ENCODE measurements at places on chromosomes 7 and 10. TPM values are rescaled to one million over a fixed set of nuclear protein-coding genes. Genes with fewer than 3 reads are reported as not detected.

GRCh38 chr7:148905093-148905666 is 21.1 kb upstream of the EZH2 start:
- peaks cover 3% of the 10 kb centered on the region for H3K36me3 ChIP-seq
- DNase-seq, result no peak
- no peak overlapping the region for H3K4me3 ChIP-seq
- H3K4me1 ChIP-seq, result peaks cover under 1% of the 10 kb centered on the region
- no peaks in the 10 kb centered on the region for H3K27me3 ChIP-seq

GRCh38 chr10:6621536-6621935 is 41.5 kb upstream of the PRKCQ start:
- H3K4me3 ChIP-seq, result no peak overlapping the region
- no peaks in the 10 kb centered on the region for H3K27me3 ChIP-seq
- peaks cover 47% of the 10 kb centered on the region for H3K36me3 ChIP-seq
- H3K4me1 ChIP-seq, result peaks cover 22% of the 10 kb centered on the region

DNA sequence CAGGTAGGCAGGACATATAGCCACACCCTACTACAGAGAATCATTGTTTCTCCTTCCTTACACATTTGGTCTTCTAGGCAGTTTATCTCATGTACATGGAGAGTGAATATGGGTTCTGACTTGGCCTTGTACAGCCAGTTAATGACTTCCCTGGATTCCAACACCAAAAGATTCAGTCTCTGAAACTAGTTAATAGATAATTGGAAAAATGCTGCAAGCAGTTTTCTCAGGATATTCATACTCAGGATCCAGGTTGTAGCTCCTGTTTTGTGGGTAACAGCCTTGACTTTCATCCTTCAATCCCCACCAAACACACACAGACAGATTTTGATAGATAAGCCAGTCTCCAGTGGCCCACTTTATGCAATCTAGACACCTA is 690.2 kb downstream of the NRG3 start:
- H3K36me3 ChIP-seq, result no peaks in the 10 kb centered on the region
- no peak overlapping the region for H3K27ac ChIP-seq
- H3K27me3 ChIP-seq, result no peaks in the 10 kb centered on the region
- no peaks in the 10 kb centered on the region for H3K4me1 ChIP-seq
- no peak for DNase-seq

SLC16A12 gene
- not detected for total RNA-seq

GRCh38 chr10:89471110-89471809 is 56.9 kb downstream of the IFIT5 start:
- H3K27ac ChIP-seq, result no peak overlapping the region
- no peak overlapping the region for H3K4me3 ChIP-seq
- no peaks in the 10 kb centered on the region for H3K4me1 ChIP-seq
